Stimulated activated CD4-positive, alpha-beta T cell treated with anti-CD3 and anti-CD28 coated beads, Interleukin-15, amount 100 ng/mL, for 48 hours (primary cell): ENCODE measurements at places on chromosomes 2 and 18.
A peak's percentile ranks its signal among the peaks of the same experiment; 100 is the strongest.

- DNase-seq = no peak
Measured at GRCh38 chr18:3035635-3036034, 22.7 kb upstream of the LPIN2 start.

- DNase-seq = no peak
Measured at GRCh38 chr2:82023710-82024109, 1719.2 kb upstream of the LRRTM1 start.

DNA sequence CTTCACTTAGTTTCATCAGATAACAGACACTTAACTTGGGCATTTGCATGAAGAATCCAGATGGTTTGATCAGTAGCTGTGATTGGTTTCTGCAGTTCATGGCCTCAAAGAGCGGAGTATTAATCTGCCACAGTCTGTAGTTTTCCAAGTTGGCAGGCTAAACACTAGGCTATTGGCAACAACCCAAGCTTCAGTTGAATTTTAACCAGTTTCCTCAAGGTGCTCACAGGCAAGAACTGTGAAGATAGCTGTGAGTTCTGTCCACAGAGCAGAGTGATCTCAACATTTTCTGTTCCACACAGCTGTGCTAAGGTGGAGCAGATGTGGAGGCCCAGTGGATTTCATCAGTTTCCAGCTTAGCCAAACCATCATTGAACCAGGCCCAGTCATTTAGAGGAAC, 469.5 kb upstream of the LINC00305 start:
- DNase-seq = no peak

- DNase-seq = no peak
Measured at GRCh38 chr2:65353927-65354326, 78.5 kb downstream of the SPRED2 start.

DNA sequence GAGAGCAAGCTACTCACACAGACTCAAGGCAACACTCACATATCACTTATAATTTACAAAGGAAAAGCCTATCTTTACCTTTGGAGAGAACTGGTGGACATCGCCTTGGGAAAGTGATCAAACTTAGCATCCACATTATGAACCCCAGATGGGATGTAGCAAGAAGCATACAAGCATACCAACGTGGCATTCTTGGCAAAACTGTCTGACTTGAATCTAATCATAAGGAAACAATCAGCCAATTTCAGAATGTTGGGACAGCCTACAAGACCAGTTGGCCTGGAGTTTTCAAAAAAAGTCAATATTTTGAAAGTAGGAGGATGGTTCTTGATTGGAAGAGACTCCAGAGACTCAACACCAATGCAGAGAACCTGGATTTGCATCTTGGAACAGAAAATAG, 79.1 kb upstream of the PMAIP1 start:
- DNase-seq = no peak

DNA sequence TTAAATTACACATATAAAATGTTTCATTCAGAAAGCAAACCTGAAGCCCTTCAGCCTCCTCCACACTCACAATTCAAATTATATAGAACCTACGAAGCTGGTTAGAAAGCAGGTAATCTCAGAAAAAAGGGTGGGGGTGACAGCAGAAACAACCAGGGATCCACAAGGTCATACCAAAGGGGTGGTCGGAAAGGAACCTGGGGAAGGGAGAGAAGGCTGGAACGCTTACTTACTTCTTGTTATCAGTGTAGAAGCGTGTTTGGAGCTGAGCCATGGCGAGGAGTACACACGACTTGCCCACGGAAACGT, 316 bp downstream of the WDR12 start:
- DNase-seq = no peak

GRCh38 chr2:187228986-187229385, 219.1 kb downstream of the CALCRL start:
- no peak for DNase-seq

GRCh38 chr18:24474406-24474805, 14.0 kb downstream of the HRH4 start:
- DNase-seq = no peak

DNA sequence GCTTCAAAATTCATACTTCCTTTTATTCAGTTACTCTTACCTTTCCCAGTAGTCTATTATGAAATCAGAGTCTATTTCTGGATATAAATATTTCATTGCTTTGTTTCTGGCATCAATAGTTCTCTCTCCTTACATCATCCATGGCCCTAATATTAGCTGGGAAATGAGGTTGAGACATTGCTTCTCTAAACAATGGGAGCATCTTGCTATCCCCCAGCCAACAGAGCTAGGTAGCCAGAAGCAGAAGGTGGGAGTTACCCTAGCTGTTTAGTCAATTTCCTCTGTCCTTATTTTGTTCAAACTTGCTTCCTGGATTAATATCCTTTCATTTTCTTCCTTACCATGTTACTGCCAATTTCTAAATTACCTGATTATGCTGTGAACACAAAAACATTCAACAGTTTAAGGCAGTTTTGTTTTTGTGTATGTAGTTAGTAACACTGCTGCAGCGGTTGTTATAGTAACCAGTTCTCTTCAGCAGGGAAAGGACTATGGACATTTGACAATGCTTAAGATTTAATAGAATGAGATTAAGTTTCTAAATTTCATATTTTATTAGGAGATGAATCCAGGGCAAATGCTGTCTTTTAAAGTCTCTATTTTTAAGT, 160.5 kb upstream of the KCNJ3 start:
- no peak for DNase-seq

- DNase-seq = no peak
Measured at GRCh38 chr2:8983571-8983970, 19.9 kb downstream of the MBOAT2 start.

DNA sequence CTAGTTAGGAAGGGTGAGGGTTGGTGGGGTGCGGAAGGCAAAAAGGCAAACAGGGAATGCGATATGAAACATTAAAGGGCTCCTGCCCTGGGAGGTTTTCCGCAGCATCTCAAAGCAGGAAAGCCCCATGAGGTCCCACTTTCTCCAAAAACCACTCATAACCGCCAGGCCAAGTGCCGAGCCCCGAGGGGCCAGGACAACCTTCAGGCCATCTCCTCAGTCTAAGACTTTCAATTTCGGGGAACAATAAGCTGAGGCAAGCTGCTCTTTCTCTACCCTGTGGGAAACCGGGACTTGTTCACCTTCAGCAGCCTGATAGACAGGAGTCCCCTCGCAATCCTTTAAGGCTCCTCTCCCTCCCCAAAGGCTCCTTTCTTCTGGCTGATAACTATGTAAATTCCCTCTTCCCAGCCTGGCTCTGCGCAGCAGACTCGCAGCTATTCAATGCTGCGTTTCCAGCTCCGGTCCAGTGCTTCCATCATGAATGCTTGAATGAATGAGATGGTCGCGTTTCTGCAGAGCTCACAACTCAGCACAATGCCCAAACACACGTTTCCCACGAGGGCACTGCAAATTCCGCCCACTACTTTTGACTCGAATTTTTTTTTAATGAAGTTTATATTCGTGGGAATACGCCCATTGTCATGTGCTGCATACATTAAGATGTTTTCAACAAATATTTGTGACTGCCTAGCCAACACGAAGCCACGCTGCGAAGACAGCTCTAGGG, 1.4 kb downstream of the LAMA1 start:
- DNase-seq = no peak

DNA sequence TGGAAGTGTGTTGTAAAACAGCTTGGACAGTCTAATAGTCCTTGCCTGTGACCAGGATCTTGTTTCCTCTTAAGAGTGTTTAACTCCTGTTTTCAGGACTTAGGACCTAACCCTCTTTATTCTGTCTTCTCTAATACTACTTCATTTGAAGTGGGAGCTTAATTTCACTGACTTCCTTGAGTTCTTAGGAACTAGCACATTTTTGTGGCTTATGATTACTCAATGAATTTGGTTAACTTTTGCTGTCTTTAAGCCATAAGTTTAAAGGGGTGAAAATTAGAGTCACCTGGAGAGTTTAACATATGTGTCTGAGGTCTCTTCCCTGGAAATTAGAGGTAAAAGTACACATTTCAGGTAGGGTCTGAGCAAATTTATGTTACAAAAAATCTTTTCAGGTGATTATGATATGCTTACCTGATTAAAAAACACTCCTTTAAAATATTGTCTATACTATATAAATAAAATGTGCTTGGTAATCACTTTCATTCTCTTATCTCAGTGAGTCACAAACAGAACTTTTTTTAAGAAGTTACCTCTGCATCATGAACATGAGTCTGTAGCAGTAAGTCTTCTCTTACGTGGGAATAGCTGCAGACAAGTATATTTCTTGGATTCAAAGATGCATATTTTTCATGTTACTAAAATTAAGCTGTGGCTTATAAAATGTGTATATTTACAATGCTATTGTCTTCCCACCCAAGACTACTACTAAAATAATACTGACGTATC, 52.7 kb downstream of the ATP9B start:
- no peak for DNase-seq

DNA sequence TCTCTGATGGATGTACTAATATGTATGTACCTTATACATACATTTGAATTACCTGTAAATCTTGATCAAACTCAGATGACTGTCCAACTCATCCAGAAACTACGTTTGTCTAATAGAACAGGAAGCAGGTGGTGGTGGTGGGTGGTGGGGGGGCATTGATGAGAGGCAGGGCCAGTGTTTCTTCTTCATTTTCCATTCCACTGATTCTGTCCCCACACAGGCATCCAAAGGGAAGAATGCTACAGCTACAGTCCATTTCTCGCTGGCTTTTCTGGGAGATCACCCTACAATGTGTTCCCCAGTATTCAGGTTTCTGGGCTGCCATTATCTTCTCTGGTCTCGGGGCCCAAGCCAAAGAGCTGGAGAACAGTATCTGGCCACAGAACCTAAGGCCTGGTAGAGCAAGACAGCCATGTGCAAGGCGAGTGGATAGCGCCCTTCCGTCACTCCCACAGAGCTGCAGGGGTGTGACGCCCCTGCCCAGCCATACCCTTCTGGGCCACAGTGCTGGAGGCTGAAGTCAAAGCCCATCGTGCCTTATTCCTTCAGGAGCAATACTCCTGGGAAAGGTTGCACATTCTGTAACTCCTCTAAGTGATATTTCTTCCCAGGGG, 54.5 kb downstream of the BCL11A start:
- no peak for DNase-seq

- peak; percentile 59 for DNase-seq
Measured at GRCh38 chr18:62131301-62131909, 55.5 kb downstream of the PIGN start.

DNA sequence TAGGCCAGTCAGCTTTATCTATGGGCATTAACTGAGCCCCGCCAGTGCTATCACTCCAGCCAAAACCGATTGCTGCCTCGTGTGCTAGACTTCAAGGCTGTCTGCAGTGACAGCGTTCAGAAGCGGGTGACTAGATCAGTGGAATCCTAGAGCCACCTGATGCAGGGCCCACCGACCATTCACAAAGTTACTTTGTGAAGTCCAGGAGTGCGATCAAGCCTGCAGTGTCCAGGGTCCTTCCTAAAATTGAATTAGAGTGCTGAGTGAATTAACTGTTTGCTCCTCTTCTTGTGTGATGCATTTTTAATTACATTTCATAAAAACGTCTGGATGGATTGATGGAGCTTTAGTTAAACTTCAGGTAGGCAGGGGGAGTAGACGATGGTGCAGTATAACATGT, 13.9 kb downstream of the PCARE start:
- no peak for DNase-seq

DNA sequence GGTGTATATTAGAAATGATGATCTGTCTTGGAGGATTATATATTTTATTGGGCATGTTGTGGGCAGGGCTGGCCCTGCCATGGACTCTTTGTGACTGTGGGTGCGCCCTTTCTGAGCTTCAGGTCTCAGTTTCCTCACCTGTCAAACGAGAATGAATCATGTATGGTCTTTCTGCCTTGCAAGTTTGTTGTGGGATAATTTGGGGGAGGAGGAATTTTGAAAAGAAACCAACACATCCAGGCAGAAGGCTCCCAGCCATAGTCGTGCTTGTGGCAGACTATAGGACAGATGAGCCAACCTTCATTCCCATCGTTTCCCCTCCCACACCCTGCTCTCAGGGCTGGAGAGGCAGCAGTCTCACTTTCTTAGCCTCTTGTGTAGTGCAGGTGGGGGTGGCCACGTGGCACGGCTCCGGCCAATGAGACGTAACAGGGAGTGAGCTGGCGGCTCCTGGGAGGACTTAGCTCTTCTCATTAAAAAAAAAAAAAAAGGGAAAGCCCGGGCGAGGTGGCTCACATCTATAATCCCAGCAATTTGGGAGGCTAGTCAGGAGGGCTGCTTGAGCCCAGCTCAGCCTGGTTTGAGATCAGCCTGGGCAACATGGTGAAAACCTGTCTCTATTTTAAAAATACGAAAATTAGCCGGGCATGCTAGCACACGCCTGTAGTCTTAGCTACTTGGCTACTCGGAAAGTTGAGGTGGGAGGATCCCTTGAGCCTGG, 63.1 kb downstream of the RHOB start:
- no peak for DNase-seq

DNA sequence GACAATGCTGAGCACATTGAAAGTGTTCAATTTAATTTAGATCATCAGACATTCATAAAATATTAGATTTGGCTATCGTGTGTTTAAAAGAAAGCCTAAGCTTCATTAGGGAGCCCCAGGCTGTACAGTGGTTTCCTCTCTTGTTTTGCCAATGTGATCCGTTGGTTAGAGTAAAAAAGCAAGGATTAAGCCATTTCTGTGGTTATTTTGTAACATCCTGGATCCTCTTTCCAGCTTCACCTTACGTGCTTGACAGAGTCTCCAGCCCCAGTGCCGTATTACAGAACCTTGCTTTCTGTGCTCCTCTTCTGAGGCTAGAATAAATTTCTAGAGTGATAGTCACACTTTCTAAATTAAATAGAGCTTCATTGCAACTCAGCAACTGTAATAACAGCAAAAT, 289.3 kb upstream of the LINC00305 start:
- no peak for DNase-seq

GRCh38 chr2:216799873-216800431, 59.9 kb downstream of the TNP1 start:
- DNase-seq = no peak

DNA sequence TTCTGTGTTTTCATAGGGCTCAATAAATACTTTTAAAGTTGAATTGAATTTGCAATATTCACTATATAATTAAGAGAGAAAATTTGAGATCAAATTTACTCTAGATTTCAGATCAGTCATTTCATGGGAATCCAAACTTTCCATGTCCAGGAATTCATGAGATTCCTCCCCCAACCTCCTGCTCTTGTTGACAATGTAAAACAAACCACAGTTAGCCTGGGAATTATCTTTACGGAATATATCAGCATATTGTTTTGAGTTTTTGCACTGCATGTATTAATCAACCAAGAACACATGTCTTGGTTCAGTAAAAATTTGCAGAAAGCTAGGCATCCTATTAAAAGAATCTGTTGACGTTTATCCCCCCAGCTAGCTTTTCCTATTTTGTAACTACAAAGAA, 42.3 kb downstream of the CYP1B1 start:
- DNase-seq = no peak

- DNase-seq = no peak
Measured at GRCh38 chr18:79919089-79919488, 32.4 kb downstream of the SLC66A2 start.

- no peak for DNase-seq
Measured at GRCh38 chr2:164839914-164840457, 1.6 kb downstream of the COBLL1 start.

- DNase-seq = no peak
Measured at GRCh38 chr2:121598087-121598486, 51.2 kb downstream of the CLASP1 start.

DNA sequence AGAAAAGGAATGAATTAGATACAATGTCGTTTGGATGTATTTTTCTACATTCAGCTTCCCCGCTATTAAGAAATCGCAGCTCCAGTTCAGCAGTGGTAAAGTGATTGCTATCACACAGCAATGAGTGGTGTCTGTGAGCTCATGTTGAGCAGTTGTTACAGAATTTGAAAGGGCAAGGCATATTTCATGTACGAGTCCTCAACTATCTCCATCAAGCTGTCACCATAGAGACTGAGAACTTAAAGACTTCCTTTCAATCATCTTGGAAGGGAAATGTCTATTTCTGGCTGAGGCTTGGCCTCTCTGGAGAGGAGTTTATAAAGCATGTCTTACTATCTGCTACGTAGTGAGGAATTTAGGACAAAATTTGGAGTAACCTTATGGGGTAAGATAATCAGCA, 24.4 kb upstream of the FAM117B start:
- no peak for DNase-seq
